Right lung (tissue), 10 donors: ENCODE measurements at places on chromosomes 7 and 10. TPM values are rescaled to one million over a fixed set of nuclear protein-coding genes. Genes with fewer than 3 reads are reported as not detected.

- DNase-seq = no peak
Observed at GRCh38 chr7:103690242-103690974, 244.4 kb upstream of the SLC26A5 start.

DNA sequence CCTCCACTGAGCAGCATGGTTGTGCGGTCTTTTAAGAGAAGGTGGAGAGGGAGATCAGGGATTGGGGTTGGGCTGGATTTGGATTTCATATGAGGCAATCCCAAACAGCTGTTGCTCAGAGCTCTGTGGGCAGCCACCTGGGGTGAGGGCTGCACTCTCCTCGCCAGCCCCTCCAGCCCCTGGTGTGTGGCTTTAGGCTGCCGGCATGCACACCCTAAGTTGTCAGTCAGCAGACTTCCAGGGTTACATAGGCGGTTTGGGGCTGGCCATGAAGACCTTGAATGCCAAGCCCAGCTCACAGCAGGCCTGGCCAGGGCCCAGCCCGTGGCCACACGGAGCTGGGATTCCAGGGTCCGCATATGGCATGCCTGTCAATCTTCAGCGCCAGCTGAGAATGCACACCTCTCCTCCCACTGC lies 54.8 kb downstream of the ZMIZ1 start:
- DNase-seq = no peak

DNA sequence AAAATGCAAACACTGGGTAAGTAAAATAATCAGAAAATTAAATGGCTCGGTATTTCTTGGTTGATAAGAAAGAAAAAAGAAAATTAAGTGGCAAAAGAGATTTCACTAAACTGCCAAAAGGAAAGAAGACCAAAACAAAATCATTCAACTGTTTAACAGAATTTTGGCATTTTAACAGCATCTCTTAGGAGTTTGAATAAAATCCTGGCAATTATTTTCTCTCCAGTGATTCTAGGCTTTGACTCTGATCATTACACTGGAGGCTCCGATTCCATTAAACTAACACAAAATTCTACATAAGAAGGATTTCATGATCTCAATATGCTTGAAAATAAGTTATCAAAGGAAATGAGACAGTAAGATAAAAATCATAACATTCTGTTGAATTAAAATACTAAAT lies 62.3 kb downstream of the ARHGAP21 start:
- DNase-seq = no peak

DNA sequence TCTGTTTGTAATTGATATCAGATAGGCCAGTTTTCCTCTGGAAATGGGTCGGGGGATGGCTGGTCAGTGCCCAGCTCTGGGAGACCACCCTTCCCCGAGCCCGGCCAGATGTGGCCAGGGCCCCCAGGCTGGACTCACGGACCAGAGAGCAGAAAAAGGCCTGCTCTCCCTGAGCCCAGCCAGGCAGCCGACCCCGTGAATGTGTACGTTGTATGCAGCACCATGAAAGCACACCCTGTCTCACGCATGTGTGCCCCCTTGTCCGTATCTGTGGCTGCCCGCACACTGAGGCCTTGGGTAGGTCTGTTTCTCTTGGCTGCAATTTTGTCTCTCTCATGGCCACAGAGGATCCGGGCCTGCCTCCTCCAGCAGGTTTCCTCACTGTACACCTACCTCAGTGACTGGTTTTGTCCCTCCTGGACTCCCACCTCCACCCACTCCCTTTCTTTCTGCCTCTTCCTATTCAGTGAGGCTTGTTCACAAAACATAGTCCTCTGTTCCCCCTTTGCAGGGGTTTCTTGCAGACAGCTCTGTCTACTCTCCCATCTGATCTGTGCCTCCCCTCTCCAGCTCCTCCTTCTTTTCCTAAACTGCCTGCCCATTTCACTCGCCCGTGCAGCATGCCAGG lies 23.6 kb upstream of the ANKRD2 start:
- DNase-seq = no peak

Gene SLC13A1
- not detected for polyA plus RNA-seq

Gene CYP2C9
- 0.36 TPM for polyA plus RNA-seq
